OCI-M1 (cell line): ENCODE measurements at places on chromosomes 1 and 21.

GRCh38 chr1:183366116-183366515 is 52.1 kb downstream of the NMNAT2 start:
- DNase-seq, result no peak

DNA sequence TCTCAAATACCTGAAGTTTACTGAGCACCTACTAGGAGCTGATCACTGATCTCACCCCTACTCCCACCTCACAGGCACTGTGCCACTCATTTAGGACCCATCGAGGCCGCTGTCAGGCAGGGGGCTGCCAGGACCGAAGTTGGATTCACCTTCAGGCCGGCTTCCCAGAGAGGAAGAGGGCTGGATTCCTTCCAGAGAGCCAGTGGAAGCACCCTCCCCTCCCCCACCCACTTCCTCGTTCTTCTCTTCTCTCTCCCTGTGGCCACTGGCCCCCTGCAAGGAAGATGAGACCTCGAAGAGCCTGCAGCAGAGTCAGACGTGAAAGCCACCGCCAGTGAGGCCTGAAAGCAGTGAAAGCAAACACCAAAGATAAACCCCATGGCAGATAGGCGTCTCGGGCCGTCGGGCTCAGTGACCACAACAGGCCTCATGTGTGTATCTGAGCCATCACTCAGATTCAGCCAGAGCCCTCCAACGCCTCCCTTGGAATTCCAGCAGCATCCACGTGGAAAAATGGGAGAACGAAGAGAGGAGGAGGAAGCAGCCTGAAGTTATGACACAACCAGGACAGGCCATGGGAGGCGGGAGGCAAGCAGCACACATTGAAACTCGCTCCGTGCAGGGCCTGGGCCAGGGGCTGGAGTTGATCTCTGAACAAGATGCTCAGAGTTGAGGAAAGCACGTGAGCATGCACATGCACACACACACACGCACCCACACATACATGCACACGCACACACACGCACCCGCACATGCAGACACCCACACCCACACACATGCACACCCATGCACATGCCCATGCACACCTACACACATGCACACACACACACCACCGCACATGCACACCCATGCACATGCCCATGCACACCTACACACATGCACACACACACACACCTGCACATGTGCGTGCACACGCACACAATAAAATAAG is 6.2 kb upstream of the AGTRAP start:
- DNase-seq, result peak; percentile 66

DNA sequence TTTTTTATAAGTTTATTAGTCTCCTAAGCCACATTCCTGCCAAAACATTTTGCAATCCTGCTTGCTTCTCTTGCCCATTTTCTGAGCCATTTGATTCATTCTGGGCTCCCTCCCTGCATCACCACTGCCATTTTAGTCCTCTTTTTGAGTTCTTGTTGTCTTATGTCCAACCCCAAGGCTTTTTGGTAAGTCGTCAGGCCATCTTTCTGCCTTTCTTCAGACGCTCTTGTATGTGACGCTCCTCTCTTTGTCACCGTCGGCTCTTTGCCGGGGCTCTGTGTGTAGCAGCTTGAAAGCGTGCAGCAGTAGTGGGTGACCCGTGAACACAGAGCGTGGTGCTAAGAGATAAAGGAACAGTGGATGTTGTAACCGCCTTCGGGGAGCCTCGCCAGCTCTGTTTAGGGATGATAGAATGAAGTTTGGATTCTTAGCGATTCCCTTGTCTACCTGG is 14.6 kb downstream of the HUNK start:
- DNase-seq, result peak; percentile 59

GRCh38 chr1:117610036-117610435 is 4.2 kb downstream of the TENT5C start:
- DNase-seq, result no peak

DNA sequence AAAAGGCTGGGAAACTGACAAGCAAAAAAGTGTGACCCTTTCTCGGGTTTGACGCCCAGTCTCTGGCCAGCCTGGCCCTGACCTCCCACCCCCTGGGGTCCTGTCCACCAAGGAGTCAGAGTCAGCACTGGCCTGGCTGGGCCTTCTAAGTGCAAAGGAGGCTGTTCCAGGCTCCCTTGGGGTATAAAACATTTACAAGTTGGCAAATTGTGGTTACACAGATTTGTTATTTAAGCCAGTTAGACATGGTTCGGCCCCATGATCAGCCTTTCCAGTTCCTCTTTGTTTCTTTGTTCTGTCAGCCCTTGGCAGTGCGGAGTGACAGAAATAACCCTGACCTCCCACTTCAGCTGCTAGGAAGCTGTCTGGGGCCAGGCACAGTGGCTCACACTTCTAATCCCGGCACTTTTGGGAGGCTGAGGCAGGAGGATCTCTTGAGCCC is 161.6 kb upstream of the RAB4A start:
- no peak for DNase-seq

GRCh38 chr1:51768971-51769588 is 109.4 kb downstream of the NRDC start:
- peak; percentile 72 for DNase-seq

- DNase-seq, result peak; percentile 42
These were observed 2.2 kb downstream of the NFIA start for GRCh38 chr1:61084491-61085031.

GRCh38 chr1:167623951-167624350 is 6.1 kb upstream of the RCSD1 start:
- DNase-seq, result no peak

DNA sequence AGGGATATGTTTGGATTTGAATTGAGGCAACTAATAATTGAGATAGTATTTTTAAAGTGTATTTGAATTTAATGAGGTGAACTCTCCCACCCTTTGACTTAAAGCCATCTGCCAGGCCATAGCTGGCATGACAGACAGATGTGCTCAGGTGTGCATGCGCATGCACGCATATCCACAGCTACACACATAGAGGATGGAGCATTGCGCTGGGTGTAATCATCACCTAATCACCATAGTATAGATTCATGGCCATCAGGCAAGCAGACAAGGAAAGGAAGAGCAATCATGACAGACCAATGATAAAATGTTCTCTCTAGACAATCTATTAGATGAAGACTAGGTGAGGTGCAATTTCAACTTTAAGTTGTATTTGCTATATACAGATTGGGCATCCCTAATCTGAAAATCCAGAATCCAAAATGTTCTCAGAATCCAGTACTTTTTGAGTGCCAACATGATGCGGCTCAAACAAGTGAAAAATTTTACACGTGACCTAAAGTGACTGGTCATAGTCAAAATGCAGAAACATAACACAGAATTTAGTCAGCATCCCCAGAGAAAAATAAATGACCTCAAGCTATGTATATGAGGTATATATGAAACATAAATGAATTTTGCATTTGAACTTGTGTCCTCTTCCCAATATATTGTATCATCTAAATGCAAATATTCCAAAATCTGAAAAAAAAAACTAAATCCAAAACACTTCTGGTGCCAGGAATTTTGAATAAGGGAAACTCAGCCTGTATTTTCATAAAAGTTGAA is 70.1 kb downstream of the PTPRC start:
- no peak for DNase-seq

DNA sequence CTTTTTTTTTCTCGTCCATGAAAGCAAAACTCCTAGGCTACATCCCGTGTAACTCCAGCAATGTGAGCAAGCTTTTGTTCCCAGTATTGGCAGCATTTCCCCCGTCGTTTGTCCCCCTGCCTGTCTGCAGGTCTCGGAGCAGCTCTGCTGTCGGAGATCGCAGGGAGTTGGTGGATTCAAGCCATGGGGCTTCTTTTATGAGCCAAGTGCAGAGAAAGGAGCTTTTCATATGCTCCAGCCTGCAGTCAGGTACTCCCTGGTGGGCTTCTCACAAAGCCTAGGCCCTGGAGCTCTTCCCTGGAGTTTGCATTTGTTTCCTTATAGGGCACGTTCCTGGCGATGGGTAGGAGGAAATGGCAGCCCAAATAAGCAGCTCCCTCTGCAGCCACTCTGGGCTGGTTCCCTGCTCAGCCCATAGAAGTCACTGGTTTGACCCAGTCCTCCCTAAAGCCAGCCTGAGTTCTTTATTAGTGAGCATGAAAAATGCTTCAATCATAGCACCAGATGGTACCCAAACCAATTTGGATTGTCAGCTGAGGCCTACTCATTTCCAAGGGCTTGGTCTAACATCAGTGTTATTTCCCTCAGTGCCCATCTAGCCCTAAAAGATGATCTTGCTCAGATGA is 78.3 kb downstream of the NUF2 start:
- DNase-seq, result no peak

- DNase-seq, result no peak
These were observed 24.3 kb downstream of the RXRG start for GRCh38 chr1:165420655-165421054.

DNA sequence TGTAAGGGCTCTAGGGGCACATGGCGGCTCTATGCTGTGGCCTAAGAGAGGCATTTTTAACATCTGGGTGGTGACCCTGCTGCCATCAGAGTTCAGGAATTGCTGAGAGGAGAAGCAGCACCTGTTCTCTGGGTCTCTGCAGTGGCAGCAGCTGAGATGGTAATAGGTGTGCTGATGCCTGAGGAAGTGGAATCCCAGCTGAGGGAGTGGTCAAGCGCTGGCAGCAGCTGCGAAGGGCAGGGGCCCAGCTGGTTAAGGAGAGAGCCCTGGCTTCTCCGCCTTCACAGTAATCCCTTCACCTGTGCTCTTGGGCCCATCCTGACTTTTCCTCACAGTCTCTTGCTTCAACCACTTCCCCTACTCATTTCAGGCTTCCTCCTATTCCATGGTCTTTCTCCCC is 39.8 kb downstream of the GJA5 start:
- DNase-seq, result no peak

DNA sequence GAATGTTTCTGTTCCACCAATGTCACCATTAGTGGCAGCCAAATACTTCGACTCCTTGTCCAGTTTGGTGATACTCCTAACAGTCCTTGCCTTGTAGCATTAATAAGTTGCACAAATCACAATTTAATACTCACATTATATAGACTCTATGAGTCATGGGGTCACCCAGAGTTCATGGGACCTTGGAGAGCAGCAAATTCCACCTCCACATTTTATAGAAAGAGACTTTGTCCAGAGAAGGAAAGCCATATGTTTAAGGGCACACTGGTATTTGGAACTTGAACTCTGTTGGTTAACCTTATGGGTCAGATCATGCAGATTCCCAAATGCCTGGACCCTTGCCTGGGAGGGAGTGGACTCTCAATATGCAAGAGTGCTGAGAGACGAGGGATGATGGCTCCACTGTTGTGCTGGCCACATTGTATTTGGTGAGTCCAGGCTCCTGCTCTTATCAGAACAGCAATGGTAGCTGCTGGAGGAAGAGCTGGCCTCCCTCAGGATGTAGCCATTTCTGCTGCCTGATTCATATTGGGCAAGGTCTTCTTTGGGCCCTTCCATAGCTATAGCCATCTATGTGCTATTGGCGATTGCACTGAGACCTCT is 30.6 kb downstream of the DNAJC6 start:
- DNase-seq, result peak; percentile 23

GRCh38 chr1:56297904-56298303 is 281.5 kb downstream of the PLPP3 start:
- DNase-seq, result no peak

- no peak for DNase-seq
These were observed 776.1 kb downstream of the BRINP3 start for GRCh38 chr1:189701606-189702005.

DNA sequence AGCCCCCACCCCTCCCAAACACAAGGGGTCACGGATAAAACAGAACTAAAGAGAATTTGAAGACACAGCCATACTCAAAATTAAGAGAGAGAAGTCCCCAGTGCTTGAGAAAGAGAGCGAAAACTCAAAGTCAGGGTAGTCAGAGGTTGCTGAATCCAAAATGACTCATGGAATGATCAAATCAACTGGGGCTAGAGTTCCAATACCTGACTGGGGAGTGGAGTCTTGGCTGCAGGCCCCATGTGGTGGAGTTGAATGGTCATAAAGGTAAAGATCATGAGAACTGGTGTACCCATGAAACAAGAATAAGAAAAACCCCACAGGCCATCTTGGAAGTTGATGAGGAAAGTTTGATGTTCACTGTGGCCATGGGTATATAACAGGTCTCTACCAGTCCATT is 84.5 kb upstream of the LRRN2 start:
- DNase-seq, result no peak

DNA sequence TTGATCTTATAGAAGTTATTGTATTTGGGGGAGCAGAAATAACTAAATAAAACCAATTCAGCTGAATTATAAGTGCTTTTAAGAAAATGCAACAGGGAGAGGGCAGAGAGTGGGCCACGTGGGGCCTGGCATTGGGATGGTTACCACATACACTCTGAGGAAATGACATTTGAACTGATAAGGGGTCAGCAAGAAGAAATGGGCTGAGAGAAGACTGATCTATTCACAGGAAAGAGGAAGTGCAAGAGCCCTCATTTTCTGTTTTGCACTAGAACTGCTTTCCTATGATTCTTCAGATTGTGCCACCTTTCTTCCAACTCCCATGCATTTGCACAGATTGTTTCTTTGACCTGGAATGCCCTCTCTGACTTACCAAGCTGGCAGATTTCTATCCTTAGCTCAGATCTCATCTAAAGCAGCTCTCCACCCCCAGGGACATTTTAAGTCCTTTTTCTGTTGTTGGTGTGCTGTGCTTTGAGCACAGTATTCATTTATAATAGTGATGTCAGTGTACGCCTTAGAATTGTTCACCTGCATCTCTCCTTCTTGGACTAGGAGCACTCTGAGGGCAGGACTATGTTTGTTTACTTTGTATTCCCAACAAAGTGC is 115.9 kb downstream of the FGGY start:
- DNase-seq, result peak; percentile 87

GRCh38 chr1:79554688-79555087 is 548.2 kb upstream of the ADGRL4 start:
- DNase-seq, result no peak

- DNase-seq, result no peak
These were observed 80.1 kb downstream of the SPAG17 start for GRCh38 chr1:118104951-118105350.

DNA sequence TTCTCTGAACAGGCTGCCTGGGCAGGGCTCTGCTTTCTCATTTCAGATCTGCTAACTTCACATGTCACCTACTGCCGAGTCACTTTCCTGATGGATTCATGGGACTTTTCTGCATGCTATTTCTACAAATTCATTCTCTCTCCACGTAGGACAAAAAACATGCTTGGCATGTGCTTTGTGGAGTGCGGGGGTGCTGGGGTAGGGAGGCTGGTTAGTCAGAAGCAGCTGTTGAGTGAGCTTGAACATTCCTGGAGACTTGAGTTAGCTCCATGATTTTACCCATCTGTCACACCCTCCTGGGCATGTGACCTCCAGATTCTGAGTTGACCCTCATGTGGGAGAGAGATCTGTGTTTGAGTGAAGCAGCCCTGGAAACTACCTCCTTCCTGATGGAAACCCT is 71.4 kb downstream of the UCK2 start:
- DNase-seq, result no peak
